ENCODE measurements at places on chromosomes 7 and 10.
A peak's percentile ranks its signal among the peaks of the same experiment; 100 is the strongest.

DNA sequence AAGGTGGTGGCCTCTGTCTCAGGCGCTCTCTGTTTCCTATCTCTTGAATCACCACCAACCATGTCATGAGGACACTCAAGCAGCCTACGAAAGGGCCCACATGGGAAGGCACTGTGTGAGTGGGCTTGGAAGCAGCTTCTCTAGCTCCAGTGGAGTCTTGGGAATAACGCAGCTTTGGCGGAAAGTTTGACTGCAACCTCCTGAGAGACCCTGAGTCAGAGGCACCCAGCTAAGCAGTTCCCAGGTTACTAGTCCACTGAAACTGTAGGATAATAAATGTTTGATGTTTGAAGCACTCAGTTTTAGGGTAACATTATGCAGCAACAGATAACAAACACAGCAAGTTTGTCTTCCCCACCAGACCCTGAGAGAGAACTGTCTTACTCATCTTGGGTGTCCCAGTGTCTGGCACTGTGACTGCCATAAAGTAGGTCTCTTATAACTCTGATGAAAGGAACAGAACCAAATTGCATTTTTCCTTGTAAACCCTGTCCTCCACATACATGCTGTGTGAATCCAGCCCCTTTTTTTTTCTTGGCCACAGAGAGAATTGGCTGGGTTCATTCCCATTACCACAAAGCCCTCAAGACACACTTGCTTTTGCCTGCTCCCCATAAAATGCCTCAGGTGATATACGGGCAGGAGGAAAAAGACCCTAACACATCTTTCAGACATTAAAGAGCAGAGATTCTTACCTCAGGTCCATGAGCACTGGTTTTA, 185.5 kb downstream of the ZNF365 start:
- DNase-seq = no peak

DNA sequence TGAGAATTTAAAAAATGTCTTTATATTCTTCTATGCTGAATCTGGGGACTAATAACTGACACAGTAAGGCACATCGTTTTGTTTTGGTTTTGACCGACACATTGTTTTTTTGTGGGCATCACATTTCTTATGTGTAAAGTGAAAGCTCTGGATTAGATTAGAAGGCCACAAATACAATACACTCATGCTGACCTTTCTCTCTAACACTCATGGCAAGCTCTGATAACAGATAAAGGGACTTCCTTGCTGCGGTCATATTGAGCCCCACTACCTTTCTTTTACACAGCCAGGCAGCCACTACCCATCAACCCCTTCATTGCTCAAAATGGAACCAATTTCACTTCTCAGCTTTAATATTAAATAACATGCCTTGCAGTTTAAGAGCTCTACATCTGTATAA, 26.0 kb downstream of the PPP1R3A start:
- peak; percentile 5 for DNase-seq

DNA sequence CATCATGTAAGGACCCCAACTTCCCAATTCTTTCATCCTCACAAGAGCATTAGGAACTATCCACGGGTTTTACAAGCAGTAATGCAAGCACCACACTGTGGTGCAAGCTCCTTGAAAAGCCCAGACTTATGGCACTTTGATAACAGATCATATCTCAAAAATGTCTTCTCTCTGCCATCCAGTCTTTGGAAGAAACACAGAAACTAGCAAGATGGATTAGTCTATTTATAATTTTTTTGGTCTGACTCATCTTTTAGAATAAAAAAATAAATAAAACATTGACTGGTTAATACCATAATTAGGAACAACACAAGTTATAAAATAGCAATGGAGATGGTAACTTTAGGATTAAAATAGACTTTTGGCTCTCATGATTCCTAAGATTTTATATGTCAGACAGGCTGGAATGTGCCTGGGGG, 49.0 kb upstream of the CALD1 start:
- DNase-seq = no peak

GRCh38 chr10:14952851-14953423, 959 bp downstream of the DCLRE1C start:
- DNase-seq = no peak

DNA sequence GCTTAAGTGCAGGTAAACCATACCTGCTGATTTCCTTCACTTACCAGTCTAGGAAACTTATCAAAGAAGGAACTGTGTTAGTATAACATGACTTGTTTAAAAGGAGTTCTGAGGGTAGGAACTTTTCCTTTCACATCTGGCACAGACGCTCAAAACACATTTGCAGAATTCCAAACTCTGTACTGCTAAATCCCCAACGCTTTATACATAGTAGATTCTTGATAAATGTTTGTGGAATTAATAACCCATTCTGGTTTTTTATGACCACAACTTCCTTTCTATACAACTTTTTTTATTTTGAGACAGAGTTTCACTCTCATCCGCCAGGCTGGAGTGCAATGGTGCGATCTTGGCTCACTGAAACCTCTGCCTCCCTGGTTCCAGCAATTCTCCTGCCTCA, 7.7 kb upstream of the TRUB1 start:
- DNase-seq = no peak
